Substantia nigra (tissue), 51 donors: ENCODE measurements at places on chromosomes 12 and 14.

GRCh38 chr12:15590180-15590826, 198.9 kb downstream of the EPS8 start:
- DNase-seq = no peak

DNA sequence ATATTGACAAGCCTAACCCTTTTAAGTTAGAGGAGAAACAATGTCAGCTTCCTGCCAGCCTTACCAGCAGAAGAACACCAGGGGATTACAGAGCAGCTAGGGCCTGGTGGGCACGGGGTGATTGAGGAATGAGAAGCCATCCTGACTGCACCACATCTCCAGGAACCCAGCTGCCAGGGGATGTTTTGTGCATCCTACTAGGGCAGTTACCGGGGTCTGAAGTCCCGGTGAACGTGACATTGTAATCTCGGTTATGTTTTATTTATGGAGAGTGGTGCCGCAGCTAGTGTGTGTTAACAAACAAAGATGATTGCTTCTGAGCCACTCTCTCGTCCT, 115.9 kb downstream of the BCL11B start:
- no peak for DNase-seq

DNA sequence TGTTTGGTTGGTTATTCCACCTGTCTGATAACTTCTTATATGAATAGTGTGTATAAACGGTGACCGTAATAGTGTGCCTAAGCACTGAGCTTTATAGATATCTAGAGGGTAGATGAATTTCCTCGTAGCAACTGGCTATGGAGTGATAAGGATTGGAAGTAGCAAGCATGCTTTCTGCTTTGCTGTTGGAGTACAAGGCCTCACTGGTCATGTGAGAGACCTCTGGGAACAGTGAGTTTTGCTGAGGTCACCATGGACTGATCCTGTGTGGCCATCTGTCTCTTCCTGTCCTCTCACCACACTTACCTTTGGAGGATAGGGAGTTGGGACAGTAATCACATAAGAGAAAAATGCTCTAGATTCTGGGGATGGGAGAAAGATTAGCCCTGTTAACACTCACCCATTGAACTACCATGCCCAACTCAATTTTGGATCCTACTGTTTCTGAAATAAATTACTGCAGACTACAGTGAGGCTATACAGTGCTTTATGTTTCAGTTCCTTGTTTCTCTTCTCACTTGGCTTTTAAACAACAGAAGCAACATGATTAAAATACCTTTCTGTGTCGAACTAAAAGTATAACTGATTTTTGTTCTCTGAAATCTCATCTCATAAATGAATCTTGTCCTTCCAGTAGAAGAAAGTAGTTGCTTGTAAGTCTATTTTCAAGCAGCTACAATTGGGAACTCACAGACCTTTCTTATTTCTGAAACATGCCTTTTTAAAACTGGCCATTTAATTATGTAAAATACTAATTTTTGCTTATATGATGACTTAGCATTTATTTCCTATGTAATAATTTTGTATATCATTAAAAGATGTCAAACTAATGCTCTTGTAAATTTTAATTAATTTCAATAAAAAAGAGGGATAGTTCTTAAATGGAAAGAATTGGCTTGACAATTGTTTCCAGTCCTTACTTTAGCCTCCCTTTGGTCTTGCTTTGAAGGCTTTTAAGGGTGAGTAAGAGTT, 8.3 kb downstream of the TMX1 start:
- peak; percentile 1 for DNase-seq

- DNase-seq = no peak
These were observed 277.4 kb downstream of the BCL11B start for GRCh38 chr14:98994561-98994960.

DNA sequence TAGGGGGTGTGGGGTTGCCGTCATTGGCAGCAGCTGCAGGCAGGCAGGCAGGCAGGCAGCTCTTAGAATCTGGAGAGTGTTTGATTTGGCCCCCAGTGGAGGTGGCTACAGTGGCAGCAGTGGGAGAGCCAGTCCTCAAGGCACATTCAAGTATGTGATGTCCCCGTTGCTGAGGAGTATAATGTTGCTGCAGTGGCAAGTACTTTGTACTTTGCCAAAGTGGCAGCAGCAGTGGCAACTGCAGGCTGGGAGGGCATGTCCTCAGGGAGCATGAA, 147.1 kb downstream of the PAPOLA start:
- no peak for DNase-seq

DNA sequence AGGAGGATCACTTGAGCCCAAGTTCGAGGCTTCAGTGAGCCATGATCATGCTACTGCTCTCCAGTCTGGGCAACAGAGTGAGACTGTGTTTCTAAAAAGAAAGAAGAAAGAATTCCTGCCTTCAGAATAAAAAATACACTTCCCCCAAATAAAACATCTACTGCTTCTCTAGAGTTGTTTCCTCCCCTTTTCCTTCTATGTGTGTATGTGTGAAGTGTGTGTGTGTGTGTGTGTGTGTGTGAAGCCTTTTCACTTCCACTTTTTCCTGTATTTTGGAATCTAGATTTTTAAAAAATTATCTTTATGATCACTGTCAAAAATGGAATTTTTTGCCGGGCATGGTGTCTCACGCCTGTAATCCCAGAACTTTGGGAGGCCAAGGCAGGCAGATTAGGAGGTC, 12.6 kb upstream of the SNX6 start:
- no peak for DNase-seq

DNA sequence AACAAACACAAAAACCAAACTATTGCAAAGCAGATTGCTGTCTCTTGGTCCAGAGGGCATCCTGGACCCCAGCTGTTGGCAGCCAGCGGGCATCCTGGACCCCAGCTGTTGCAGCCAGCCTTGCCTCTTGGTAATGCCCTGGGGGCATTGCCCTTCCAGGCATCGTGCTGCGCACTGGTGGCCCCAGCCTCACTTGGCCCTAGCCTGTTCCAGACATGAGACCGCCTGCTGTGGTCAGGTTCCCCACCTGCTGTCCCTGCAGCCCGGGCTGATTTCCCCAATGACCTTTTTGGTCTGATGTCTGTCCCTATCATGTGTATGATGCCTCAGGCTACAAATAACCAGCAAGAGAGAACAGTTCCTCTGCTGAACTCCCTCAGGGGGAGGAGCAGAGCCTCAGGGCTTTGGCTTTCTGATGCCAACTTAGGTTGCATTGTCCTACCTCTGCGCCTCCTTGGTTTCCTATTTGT, 20.8 kb downstream of the MLXIP start:
- no peak for DNase-seq

- DNase-seq = no peak
These were observed 106.4 kb downstream of the SLC8A3 start for GRCh38 chr14:70082394-70082793.

DNA sequence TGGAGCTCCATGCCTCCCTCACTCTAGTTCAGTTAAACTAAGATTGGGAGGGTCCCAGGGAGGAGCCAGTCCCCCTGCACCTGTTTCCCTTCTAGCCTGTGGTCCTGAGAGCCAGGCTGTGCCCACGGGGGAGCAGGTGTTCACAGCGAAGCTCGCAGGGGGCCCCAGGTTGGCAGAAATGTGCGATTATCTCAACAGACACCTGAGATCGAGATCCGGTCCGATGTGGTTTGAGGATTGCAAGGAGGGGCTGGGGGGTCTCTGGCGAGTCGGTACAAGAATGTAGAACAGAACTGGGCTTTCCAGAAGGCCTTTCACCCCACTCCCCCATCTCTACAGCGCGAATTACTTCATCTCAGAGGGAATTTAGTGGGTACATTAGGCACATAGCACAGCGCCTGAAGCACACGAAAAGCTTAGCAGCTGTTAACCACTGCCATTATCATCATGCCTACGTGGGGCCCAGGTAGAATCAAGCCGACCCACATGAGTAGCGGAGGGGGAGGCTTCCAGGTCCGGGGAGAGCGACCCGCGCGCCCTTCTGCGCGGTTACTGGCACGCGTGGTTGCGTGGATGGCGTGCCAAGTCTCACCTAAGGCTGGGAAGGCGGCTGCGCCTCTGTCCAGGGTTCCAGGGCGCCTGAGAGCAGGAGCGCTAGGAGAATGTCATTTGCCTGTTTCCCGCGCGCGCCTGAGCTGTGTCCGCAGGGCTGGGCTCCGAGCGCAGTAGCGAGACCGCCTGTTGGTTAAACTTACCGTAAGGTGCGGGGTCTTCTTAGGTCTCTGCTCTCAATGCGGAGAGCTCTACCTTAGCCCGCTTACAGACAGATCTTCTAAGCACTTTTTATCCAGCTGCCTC, 1539.5 kb upstream of the TMEM132C start:
- no peak for DNase-seq

DNA sequence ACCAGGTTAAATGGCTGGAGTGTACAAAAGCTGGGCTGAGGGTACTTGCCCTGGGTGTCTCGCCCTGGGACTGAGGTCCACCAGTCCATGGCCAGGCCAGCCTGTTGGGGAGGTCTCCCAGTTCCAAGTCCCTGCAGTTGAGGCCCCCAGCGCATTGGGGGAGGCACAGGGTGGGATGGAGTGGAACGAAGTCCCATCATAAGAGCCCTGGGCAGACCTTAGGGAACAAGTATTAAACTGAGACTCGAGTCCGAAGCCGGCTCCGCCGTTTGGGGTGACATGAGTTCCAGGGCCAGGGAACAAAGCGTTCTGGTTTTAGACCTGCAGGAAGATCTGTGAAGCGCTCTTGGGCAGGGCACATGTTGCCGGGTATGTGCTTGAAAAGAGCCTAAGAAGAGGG, 84.7 kb downstream of the ALG10 start:
- DNase-seq = no peak

DNA sequence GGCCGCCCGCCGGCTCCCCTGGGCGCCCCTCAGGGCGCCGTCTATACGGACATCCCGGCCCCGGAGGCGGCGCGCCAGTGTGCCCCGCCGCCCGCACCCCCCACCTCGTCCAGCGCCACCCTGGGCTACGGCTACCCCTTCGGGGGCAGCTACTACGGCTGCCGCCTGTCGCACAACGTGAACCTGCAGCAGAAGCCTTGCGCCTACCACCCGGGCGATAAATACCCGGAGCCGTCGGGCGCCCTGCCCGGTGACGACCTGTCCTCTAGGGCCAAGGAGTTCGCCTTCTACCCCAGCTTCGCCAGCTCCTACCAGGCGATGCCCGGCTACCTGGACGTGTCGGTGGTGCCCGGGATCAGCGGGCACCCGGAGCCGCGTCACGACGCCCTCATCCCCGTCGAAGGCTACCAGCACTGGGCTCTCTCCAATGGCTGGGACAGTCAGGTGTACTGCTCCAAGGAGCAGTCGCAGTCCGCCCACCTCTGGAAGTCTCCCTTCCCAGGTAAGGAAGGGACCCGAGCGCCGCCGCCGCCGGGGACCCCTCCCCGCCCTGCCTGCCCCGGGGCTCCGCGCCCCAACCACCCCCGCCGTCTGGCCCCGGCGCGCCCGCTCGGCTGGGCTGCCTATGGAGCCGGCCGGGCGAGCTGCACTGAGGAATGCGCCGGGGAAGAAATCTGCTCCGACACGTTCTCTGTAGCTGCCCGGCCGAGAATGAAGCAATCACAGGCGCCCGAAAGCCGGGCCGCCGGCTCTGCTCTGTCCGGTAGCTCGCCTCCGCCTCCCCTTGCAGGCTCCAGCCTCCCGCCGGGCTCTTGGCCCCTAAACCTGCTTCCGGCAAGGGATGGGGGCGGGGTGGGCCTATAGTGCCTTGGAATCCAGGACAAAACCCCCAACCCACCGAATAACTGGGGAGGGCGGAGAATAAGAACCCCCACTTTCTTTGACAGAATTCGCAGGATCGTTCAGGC, 794 bp downstream of the HOXC13 start:
- no peak for DNase-seq

- no peak for DNase-seq
These were observed 953 bp upstream of the NKX2-8 start for GRCh38 chr14:36583242-36583892.
